ENCODE measurements at places on chromosomes 7 and 10.

DNA sequence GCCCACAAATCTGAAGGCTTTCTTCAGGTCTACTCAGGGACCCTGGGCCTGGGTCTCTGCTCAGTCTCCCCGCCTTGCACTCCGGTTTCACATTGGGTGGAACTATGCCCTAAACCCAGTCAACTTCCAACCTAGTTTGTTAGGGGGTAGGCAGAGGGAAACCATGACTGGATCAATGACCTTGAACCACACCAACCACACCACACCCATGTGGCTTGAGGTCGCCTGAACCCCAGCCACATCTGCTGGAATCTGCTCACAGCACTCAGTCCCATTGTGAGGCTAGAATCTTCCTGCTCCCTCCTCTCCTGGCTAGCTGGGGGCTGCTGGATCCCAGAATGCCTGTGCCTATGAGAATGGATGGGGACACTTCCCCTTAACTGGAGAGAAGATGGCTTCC is 17.9 kb downstream of the RFC2 start:
- peak; percentile 30 for DNase-seq

- no peak for DNase-seq
Observed at GRCh38 chr10:96387601-96388000, 28.8 kb upstream of the OPALIN start.

DNA sequence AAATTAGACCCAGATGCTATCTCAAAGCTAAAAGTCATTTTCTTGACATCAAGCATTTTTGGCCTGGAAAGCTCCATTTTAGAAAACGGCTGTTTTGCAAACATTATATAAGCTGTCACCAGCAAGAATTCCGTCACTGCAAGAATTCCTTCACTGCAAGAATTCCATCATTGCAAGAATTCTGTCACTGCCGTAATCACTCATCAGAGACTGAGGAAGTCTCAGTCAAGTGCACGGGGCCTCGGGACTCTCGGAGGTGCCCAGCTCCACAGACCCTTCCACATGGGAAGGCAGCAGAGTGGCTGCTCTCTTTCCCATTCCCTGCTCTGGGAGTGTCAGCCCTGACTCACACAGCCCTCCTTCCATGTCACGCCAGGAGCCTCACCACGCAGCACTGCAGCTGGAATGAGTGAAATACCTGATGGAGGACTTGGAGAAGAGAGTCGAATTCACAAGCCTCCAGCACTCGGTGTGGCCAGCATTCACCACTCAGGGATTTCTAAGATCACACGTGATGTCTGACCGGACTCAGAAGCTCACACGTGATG is 168.3 kb downstream of the PTPRN2 start:
- no peak for DNase-seq

DNA sequence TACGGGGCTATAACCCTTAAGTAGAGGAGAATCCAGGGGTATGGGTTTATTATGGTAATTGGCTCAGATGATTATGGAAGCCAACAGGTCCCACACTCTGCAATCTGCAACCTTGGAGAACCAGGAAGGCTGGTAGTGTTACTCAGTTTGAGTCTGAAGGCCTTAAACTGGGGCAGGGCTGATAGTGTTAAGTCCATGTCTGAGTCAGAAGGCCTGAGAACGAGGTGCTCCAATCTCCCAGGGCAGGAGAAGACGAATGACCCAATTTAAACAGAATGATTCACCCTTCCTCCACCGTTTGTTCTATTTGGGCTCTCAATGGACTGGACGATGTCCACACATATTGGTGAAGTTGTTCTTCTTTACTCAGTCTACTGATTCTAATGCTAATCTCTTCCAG is 244.5 kb upstream of the PTER start:
- DNase-seq, result no peak

- DNase-seq, result no peak
Observed at GRCh38 chr7:15778191-15778590, 91.7 kb upstream of the MEOX2 start.

GRCh38 chr10:29748109-29748650 is 113.4 kb upstream of the SVIL start:
- no peak for DNase-seq

- DNase-seq, result no peak
Observed at GRCh38 chr10:36266923-36267322, 624.8 kb upstream of the FZD8 start.

DNA sequence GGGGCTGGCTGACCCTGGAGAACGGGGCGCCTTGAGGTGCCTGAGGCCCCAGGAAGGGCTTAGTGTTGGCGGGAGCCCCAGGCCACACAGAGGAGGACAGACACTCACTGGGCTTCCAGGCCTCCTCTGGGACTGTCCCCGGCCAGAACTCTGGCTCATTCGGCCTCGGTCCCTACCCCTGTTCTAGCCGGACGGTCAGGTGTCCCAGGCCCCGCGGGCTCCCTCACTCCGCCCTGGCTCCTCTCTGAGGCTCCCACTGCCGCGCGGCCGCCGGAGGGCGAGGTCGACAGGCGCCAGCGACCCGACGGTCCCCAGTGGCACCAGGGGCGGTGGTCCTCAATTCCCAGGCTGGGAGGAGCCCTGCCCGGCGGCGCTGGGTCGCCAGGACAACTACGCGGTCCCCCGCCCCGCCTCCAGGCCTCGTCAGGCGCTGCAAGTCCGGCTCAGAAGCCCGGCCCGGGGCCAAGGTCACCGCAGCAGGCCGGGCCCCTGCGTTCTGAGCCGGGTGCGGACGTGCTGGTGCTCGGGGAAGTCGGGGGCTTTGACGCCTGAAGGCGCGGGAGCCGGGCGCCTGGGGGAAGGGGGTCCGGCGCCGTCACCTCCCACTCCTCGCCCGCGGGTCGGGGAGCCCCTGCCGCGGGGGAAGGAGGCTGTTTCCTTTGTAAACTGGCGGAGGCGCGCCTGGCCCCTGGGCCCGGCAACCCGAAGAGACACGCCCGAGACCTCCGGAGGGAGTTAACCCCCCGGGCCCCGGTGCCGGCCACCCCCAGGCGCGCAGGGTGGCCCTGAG is 1.1 kb upstream of the PWWP2B start:
- DNase-seq, result no peak

- no peak for DNase-seq
Observed at GRCh38 chr7:3691478-3692158, 390.6 kb downstream of the SDK1 start.

DNA sequence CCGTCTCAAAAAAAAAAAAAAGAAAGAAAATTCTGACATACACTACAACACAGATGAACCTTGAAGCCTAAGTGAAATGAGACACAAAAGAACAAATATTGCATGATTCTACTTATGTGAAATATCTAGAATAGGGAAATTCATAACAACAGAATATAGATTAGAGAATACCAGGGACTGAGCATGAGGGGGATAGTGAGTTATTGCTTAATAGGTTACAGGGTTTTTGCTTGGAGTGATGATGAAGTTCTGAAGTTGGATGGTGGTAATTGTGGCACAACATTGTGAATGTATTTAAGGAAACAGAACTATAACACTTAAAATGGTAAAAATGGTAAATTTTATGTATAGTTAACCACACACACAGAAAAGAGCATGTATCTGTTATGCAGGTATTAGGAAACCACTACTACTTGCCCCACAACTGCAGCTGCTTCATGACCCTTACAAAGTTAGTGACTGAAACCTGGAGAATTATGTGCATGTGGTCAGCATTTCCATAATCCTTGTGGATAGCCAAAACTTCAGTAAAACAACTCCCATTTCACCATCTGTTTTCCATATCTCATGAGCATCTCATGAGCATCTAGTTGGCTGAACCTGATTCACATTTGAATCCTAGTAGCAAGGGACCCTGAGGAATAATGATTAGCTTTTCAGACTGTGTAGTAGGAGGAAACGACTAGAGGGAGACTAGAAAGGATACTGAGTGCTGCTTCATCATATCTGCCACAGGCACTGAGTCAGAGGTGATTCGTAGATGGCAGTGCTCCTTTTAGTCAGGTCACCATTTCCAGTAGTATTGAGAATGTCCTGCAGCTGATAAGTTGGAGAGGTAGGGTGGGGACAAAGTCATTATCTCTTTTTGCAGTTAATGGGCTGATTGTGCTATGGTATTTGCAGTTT is 26.3 kb downstream of the SAMD8 start:
- DNase-seq, result peak; percentile 50

DNA sequence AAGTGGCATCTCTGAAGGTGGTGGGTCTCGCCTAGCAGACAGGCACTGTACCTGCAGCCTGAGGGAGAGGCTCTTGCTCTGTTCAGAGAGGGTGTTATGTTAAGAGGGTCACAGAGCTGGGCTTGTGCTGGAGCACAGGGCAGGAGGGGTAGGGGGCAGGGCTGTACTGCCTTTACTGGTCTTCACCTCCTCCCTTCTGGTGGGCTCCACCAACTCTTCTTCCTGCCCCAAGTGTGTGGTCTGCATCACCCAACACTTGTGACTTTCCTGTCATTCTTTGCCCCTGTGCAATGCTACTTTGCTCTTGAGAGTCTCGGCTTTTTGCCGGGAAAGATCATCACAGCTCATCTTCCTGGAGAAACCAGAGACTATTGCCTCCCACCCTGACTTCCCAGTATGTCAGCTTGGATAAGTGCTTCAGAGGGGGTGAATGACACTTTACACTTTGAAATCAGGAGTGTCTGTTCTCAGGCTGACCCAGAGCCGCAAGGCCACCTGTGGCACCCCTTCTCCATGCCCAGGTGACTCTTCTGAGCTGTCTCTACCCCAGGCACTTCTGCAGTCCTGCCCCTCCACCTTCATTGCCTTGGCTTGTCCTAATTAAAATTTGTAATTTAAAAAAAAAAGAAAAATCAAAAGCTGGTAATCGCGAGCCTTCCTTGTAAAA is 38.4 kb upstream of the IKZF1 start:
- DNase-seq, result peak; percentile 41

- no peak for DNase-seq
Observed at GRCh38 chr7:71120096-71120495, 11.8 kb upstream of the GALNT17 start.

DNA sequence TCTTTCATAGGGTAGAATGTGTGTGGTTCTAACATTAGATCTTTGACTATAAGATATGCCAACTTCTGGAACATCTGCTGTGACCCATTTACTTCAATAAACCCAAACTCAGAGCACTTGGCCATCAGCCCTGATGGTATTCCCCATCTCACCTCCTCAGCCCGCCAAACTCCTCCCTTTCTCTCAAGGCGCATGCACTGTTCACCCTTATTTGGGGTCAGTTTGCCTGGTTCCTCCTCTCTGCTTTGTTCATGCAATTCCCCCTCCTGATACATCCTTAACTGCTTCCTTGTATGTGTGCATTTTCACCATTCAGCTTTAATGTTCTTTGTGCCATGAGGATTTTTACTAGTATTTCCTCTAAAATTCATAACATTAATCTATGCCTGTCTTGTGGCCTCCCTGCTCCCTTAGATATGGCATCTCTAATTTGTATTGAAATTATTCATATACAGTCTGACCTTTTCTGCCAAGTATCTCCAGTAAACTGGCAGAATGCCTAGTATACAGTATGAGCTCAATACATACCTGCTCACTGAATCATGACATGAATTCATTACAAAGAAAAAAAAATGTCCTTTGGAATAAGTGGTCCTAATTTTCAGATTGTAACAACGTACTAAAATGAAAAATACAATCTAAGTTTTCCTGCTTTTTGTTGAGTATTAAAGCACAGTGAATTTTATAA is 336.8 kb upstream of the IGFBP3 start:
- DNase-seq, result no peak

DNA sequence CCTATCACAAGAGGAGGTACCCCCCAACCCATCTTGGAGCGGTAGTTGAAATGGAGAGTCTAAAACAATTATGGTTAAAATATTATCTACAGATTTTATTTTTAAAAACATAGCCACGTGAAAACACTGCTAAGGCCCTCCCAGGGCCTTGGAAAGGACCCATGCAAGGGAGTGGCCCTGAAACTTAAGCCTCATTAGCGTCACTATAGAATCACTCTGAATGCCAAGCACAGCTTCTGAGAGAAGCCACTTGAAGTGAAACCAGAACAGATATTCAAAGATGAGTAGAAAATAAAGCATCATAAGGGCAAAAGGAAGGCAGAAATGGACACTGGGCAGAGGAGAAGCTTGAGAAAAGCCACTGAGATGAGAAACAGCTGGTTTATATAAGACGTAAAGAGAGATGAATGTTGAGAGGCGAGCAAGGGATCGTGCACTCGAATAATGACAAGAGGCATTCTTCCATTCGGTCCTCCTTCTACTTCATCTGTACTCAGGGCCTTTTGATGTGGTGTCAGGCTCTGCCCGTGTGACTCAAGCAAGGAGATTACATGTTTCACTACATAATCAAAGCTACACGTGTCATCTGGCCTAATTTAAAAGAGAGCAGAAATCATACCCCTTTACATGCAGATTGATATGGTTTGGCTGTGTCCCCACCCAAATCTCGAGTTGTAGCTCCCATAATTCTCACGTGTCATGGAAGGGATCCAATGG is 33.4 kb upstream of the SLC39A12 start:
- no peak for DNase-seq

DNA sequence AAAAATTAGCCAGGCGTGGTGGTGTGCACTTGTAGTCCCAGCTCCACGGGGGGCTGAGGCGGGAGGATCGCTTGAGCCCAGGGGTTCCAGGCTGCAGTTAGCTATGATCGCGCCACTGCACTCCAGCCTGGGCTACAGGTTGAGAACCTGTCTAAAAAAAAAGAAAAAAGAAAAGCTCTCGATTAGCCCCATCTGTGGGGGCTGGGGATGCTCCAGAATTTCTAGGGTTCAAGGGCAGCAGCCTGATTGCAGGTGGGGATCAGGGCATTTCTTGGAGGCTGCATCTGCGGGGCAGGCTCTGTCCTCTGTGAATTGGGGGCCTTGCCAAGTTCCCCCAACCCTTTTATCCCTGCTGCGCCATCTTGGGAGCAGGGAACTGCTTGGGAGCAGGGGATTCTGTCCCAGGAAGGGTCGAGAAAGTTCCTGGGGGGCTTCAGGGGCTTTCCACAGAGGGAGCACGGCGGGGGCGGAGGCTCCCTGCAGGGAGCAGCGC is 651 bp upstream of the ARPC1A start:
- no peak for DNase-seq

DNA sequence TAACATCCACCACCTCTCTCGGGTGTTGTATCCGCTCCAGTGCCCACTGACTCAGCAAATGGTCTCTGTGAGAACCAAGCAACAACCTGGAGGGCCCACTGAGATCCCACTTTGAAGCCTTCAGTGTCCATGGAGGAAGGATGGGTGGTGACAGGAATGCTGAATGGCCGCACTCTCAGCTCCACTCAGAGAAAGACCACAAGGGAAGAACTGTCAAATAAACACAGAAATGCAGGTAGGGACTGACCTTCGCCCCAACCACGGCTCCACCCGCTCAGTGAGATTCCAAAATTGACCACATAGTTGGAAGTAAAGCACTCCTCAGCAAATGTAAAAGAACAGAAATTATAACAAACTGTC is 65.8 kb downstream of the VIPR2 start:
- no peak for DNase-seq

GRCh38 chr7:123750389-123751230 is 1.8 kb upstream of the WASL start:
- no peak for DNase-seq

GRCh38 chr10:116715839-116716377 is 26.5 kb downstream of the HSPA12A start:
- no peak for DNase-seq

DNA sequence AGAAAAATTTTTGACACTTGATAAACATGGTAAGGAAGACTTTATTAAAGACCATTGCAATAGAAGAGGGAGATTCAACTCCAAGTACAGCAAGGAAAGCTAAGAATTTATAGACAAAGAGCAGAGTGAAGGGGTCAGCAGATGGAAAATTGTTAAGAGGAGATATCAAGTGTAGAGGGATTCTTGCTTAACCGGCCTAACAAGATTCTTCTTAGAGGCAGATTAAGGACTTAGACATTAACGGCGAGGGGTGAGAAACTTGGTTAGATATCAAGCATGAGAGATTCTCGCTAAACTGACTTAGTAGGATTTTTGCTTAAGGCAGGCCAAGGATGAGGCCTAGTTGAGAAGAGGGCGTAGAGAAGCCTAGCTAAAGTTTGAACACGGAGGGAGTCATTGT is 76.0 kb downstream of the ITGB1 start:
- DNase-seq, result no peak
